ENCODE measurements at places on chromosomes 6 and 20. TPM values are rescaled to one million over a fixed set of nuclear protein-coding genes. Genes with fewer than 3 reads are reported as not detected.

DNA sequence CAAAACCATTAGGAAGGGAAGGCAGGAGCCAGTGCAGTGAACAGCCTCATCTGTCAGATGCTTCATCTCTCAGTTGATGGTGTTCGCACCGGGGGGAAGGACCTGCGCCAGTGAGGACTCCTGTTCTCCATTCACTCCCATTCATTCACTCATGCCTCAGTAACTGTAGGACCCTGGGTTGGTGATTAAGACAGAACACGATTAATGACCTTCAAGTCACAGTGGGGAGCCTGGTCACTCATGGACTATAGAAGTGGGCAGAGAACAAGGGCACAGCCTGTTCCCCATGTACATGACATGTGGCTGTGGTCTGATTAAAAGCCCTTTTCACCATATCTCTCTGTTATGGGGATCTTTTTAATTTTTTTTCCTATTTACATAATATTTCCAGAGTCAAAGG lies 113.3 kb downstream of the RPS12 start:
- no peak for DNase-seq

KIF25 gene
- total RNA-seq = not detected

DNA sequence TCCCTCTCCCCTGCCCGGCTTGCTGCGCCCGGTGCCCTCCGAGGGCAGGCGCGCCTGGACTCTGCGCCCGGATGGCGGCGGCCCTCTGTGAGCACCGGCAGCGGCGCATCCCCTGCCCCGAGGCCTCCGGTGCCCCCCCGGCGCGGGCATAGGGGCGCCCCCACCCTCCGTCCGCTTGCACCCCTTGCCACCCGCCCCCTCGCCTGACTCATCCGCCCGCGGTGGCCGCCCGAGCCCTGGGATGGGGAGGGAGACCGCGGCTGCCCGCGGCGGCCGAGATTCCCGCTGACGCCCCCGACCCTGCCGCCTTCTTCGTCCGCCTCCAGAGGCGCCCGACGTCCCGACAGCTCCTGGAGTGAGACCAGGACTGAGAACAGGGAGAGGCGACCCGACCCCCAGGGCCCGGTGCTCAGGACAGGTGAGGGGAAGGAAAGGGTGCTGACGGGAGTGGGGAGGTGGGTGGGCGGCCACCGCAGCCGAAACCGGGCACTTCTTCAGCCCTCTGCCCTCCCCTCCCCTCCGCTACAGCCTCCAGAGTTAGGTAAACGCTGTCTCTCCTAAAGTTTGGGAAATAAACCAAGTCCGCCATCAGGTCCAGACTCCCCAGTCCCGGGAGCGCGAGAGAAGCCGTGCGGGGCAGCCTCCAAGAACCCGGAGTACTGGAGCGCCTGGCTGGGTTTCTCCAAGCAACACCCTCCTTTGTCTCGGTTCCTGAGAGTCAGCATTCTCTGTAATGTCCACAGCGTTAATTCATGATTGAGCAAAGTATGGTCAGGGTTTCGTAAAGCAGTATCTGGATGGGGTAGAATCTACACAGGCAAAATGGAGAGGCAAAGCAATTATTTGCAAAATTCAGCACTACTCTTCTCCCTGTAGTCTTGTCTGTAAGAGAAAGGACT lies 539 bp downstream of the TMEM200A start:
- peak; percentile 82 for DNase-seq

DNA sequence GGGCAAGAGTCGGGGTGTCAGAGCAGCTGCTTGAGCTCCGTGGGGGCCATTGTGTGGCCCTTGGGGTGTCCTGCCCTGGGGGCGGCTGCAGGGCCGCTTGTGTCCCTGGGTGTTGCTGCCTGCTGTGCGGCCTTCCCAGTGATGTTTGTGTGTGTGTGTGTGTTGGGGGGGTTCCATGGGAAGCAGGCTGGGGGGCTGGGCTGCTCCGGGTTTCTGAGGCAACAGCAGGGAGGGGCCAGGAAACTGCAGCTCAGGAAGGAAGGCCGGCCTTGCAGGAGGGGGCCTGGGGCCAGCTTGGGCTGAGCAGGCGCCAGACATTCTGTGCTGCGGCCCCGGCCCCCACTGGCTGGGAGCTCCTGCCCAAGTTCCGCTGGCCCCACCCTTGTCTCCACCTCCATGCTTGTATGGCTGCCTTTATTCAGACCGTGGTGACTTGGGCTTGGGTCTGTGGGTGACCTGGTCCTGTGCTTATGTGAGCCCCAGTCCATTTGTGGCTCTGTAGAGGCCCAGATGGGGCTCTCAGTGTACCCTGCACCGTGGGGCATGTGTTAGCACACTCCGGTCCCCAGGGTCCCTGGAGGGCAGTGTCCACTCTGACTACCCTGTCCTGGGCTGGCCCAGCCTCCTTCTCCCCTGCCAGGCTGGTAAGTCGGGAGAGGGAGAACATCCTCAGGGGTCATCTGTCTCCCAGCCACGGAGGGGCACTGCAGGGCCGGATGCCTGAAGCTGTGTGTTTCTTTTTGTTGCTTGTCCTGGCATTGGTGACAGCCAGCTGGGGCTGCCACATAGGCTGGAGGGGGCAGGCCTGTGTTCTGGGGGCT lies 4.6 kb upstream of the SOX18 start:
- DNase-seq = no peak

DNA sequence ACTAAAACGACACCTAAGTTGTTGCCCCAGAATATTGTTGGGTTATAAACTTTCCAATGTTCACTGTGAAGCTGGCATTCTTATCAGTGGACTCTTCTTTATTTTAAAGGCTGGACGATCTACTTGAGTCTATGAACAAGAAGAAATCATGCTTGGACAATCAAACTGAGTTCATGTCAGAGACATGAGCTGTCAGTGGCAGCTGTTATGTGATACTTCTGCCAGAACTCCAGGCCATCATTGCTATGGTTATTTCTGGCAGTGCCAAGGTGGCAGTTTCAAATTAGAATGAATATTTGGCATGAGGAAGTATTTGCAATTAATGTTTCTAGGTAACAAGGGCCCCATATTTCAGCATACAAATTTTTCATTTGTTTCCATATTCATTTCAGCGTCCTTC lies 417.3 kb downstream of the LMBRD1 start:
- DNase-seq = no peak

DNA sequence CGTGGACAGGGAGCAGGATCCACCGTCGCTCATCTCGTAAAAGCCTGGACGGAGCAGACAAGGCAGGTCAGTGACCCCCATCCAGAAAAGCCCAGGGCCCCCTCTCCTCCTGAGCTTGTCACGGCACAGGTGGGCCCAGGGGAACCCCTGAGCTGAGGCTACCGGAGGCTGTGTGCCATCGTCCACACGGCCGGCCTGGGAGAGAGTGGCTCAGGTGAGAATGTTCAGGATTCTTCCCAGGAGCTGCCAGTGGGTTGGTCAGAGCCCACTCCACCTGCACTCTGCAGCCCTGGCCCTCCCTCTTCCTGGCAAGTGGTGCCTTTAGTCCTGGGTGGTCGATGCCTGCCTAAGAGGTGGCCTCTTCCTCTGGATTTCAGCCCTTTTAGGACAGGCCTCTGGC lies 9.2 kb downstream of the DACT2 start:
- no peak for DNase-seq

GRCh38 chr6:13526727-13527670 lies 39.6 kb upstream of the GFOD1 start:
- DNase-seq = no peak

DNA sequence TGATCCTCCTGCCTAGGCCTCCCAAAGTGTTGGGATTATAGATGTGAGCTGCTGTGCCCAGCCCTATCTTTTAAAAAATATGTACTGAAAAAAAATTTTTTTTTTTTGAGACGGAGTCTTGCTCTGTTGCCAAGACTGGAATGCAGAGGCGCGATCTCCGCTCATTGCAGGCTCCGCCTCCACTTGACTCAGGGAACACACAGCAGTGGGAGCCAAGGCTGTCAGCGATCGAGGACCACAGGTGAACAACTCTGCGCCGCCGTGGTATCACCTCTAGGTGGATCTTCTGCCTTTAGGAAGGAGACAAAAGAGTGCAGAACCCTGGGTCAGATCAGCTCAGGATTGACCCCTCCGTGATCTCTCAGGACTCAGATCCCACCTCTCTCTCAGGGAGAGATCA lies 13.7 kb downstream of the RAET1E start:
- DNase-seq = peak; percentile 79

DNA sequence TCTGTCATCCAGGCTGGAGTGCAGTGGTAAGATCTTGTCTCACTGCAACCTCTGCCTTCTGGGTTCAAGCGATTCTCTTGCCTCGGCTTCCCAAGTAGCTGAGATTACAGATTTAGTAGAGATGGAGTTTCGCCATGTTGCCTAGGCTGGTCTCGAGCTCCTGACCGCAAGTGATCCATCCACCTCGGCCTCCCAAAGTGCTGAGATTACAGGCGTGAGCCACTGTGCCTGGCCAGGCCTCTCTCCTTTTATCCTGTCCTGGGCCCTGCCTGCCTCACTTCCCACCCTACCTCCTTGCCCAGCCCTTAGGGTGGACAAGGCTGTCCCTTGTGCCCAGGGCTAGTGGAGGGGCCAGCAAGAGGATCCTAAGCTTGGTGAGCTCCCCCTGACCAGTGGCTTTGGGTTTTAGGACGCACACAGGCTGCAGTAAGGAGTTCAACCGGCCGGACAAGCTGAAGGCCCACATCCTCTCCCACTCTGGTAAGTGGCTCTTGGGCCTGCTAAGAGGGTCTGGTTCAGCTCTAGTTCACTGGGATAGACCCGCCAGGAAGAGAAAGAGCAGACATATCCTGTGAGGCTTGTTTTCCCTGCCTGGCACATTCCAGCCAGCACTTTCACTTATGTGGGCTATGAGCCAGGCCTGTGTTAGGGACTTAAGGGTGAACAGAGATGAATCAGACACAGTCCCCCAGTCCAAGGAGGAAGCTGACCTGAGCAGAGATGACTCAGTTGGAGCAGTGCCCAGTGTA lies 21.9 kb upstream of the CHMP4B start:
- DNase-seq = peak; percentile 57

RBPJL gene
- total RNA-seq = not detected

DNA sequence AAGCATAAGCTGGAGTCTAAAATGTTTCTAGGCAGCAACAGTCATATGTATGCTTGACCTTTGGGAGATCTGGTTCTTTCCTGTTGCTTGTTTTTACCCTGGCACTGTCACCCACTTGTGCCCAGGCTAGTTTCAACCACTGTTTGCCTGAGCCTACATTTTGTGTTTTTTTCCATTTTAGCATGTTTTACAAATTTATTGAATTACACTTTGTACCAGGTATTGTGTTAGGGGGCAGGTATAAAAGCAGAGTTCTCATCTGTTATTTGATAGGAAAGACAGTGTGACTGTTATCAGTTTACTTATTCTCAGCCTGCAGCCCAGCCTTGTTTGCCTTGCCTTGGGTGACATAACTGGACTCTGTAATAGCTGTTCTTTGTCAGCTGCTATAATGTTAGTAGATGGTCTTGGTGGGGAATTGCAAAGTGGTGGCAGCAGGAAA lies 147.0 kb downstream of the CDKAL1 start:
- DNase-seq = no peak

- no peak for DNase-seq
Measured at GRCh38 chr6:80527552-80528052, 421.1 kb downstream of the BCKDHB start.

C6orf132 gene
- 5.5 TPM for total RNA-seq

SSTR4 gene
- total RNA-seq = not detected

DNA sequence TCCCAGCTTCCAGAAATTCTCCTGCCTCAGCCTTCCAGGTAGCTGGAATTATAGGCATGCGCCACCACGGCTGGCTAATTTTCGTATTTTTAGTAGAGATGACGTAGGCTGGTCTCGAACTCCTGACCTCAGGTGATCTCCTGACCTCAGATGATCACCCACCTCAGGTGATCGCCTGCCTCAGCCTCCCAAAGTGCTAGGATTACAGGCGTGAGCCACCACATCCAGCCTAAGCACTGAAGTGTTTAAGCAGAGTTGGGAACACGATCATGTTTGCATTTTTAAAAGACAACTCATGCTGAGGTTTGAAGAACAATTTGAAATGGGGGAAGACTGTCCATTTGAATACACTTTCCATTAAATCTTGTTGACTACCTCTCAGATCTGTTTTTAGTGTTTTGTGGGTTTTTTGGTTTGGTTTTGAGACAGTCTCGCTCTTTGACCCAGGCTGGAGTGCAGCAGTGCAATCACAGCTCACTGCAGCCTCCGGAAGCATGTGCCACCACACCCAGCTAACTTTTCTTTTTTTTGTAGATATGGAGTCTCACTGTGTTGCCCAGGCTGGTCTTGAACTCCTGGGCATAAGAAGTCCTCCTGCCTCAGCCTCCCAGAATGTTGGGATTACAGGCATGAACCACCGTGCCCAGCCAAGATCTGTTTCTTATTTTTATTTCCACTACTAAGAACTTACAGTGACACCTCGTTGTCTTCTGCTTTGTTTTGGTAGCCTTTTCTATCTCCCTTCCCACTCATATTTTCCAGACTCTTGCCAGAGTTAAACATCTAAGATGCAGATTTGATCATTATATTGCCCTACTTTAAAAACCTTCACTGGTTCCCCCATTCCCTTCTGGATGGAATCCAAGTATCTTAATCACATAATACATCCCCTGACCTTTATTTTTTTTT lies 5.5 kb downstream of the CASP8AP2 start:
- no peak for DNase-seq

GRCh38 chr6:2659882-2660281 lies 90.8 kb downstream of the MYLK4 start:
- no peak for DNase-seq

GRCh38 chr6:25290306-25291060 lies 11.3 kb downstream of the CARMIL1 start:
- DNase-seq = no peak

DNA sequence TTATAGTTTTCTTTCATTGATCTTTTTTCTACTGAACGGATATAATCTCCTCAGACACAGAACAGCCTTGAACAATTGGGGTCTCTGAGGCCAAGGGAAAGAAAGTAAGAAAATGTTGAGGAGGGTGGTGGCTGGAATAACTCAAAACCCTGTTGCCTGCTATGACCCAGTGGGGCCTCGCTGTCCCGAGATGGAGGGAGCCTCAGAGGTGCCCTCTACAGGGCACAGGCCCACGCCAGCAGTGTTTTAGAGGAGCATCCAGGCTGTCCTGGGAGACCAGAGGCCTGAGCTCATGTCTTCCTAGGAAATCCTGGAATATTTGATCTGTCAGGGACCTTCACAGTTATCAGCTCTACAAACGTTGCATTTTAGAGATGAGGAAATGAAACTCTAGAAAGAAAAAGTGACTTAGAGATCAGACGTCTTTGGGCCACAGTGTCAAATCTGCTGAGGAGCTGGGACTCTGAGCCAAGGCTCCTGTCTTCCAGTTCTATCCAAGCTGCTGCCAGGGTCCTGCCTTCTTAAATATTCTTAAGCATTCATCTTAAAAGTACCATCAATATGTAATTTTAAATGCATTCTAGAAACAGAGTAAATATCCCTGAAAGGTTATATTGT lies 26.3 kb downstream of the ALDH5A1 start:
- DNase-seq = no peak

Data from posterior vena cava (tissue), 2 donors.